ENCODE measurements at places on chromosomes 5 and 9. TPM values are rescaled to one million over a fixed set of nuclear protein-coding genes. Genes with fewer than 3 reads are reported as not detected.

DNA sequence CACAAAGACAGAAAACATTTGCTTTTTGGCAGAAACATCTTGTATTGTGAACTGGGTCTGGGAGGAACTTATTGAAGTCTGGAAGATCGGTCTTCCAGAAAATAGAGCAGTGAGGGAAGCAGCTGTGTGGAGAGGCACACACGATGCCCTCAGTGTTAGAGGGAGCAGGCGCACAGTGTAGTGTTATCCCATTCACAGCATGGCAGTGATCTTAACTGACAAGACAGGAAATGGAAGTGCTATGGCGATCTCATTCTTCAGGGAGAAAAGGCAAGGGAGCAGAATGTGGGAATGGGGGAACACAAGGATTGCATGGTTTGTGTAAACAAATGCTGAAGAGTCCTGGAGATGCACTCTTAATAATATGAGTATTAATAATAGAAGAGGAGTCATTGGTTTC is 161.0 kb downstream of the PBX3 start:
- no peak overlapping the region for H3K27ac ChIP-seq
- no peak for DNase-seq
- H3K4me3 ChIP-seq, result no peak overlapping the region
- H3K4me1 ChIP-seq, result peaks cover 2% of the 10 kb centered on the region
- H3K27me3 ChIP-seq, result no peaks in the 10 kb centered on the region

- no peak overlapping the region for H3K4me3 ChIP-seq
Observed at GRCh38 chr5:170785416-170785815, 1.9 kb downstream of the GABRP start.

DNA sequence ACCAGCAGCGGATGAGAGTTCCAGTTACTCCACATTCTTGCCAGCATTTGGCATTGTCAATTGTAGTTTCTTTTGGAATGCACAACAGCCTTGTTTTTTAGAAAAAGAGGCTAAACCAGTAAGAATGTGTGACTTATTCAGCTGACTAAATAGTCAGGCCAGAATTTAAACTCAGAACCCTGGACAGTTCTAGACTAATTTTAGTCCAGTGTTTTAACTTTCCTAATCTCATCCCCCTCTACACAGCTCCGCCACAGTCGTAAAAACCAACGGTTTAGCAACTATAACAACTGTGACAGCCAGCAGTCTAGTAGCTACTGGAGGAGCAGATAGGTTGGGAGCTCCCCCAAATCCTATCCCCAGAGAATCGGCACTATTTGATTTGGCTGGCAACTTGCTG is 103.7 kb downstream of the FOXD1 start:
- DNase-seq, result no peak
- no peak overlapping the region for H3K4me3 ChIP-seq
- H3K4me1 ChIP-seq, result no peaks in the 10 kb centered on the region
- no peaks in the 10 kb centered on the region for H3K27me3 ChIP-seq
- H3K27ac ChIP-seq, result no peak overlapping the region

Gene ZNF454
- total RNA-seq, result 5.4 TPM

- H3K27me3 ChIP-seq, result no peaks in the 10 kb centered on the region
- H3K27ac ChIP-seq, result no peak overlapping the region
- no peak overlapping the region for H3K4me3 ChIP-seq
- H3K4me1 ChIP-seq, result no peaks in the 10 kb centered on the region
- no peak for DNase-seq
- no peaks in the 10 kb centered on the region for H3K36me3 ChIP-seq
Observed at GRCh38 chr9:37531699-37532098, 44.5 kb downstream of the FBXO10 start.

Gene HEMGN
- not detected for total RNA-seq

Gene PPP1R26
- 16.4 TPM for total RNA-seq

Gene UAP1L1
- total RNA-seq, result 13.8 TPM

GRCh38 chr5:54311176-54311677 is 854 bp upstream of the ARL15 start:
- peak overlapping the region; percentile 93 for H3K27ac ChIP-seq
- no peaks in the 10 kb centered on the region for H3K36me3 ChIP-seq
- H3K4me1 ChIP-seq, result no peaks in the 10 kb centered on the region
- peak overlapping the region; percentile 97 for H3K4me3 ChIP-seq
- H3K27me3 ChIP-seq, result no peaks in the 10 kb centered on the region

Gene CCDC192
- total RNA-seq, result not detected

GRCh38 chr5:103829585-103829984 is 267.0 kb upstream of the NUDT12 start:
- no peaks in the 10 kb centered on the region for H3K27me3 ChIP-seq
- H3K36me3 ChIP-seq, result no peaks in the 10 kb centered on the region
- no peaks in the 10 kb centered on the region for H3K4me1 ChIP-seq
- DNase-seq, result no peak
- no peak overlapping the region for H3K4me3 ChIP-seq

Gene TAS2R1
- not detected for total RNA-seq

DNA sequence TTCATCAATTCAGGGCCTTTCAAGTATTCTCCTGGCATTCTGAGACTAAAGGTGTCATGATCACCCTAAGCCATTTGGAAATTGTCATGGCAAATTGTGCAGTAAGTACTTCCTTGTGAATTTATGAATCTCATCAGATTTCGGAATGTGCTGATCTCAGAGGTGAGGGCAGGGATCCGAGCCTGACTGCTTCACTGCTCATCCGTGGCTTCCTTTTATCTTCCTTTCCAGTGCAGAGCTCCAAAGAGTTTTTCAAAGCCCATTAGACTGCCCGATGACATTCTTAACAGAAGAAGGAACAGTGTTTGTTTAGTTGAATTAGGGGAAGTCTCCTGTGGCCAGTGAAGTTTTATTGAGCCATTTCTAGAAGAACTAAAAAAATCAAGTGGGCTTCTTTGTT is 182.8 kb upstream of the GDNF start:
- H3K27ac ChIP-seq, result no peak overlapping the region
- no peak for DNase-seq
- H3K27me3 ChIP-seq, result no peaks in the 10 kb centered on the region

Gene RAB14
- 13.6 TPM for total RNA-seq

Gene FKBP15
- total RNA-seq, result 16.4 TPM

DNA sequence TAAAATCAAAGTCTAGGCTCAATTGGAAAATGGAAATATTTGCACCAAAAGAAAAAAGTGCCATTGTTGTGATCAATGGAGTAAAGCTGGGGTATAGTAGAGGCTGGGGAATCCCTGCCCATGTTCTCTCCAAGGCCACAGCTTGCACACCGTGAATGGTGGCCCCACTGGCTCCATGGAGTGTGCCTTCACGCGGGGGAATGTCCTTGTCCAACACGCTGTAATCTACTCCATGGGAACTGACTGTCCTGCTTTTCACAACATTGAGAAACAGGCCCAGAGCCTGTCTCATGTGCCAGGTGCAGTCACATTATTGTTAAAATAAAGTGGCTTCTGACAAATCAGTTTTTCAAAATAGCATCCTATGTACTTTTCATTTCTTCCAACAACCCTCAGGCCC is 33.1 kb upstream of the ITGA2 start:
- H3K27me3 ChIP-seq, result no peaks in the 10 kb centered on the region
- DNase-seq, result no peak
- H3K4me3 ChIP-seq, result no peak overlapping the region
- H3K4me1 ChIP-seq, result no peaks in the 10 kb centered on the region
- H3K27ac ChIP-seq, result no peak overlapping the region
- no peaks in the 10 kb centered on the region for H3K36me3 ChIP-seq

DNA sequence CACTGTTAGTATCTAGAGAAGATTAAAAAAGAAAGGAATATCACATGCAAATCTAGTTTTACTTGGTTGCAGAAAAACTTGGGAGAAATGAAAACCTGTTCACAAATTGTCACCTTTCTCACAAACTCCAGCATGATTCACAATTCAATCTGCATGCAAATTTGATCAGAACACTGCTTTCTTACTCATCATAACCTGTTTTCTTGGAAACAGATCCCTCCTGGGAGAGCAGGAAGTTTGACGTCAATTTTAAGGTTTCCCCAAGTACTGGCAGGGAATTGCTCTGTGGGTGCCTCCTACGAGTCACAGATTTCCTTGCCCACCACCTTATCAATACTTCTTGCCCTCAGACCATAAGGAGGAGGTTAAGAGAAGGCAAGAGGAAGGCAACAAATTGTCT is 30.2 kb upstream of the HTR4 start:
- H3K4me1 ChIP-seq, result no peaks in the 10 kb centered on the region
- no peak for DNase-seq
- H3K4me3 ChIP-seq, result no peak overlapping the region
- no peak overlapping the region for H3K27ac ChIP-seq

Gene CCDC183
- 2.0 TPM for total RNA-seq

Gene SEMA5A
- total RNA-seq, result 129 TPM

- no peaks in the 10 kb centered on the region for H3K27me3 ChIP-seq
- peak overlapping the region; percentile 82 for H3K27ac ChIP-seq
- H3K4me1 ChIP-seq, result peaks cover 12% of the 10 kb centered on the region
- peak overlapping the region; percentile 39 for H3K4me3 ChIP-seq
Observed at GRCh38 chr5:139636975-139637408, 11.2 kb upstream of the CXXC5 start.

DNA sequence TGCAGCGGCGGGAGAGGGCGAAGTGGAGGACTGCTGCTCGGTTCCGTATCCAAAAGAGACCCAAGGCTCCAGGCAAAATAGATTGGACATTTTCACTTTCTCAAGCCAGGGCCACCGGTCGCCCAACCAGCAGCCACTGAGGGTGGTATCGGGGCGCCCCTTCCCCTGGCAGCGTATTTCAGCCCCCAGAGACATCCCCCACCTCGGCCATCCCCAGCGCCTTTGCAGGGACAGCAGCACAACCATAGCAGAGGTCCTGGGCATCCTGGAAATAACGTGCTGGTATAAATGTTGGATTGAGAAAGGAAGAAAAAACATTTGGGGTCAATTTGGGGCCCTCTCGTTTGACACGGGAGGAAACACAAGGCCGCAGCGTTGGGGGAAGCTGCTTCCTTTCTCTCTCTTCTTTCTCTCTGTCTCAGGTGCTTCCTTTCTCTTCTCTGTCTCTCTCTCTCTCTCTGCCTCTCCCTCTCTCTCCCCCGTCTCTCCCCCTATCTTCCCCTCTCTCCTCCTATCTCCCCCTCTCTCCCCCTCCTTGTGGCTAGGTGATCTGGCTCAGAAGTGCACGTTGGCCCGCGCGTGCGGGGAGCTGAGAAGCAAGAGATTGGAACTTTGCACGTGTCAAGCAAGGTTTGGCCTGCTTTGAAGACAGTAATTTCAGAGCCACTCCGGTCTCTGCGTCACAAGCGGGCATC is 624 bp upstream of the RETREG1 start:
- H3K27me3 ChIP-seq, result no peaks in the 10 kb centered on the region
- H3K36me3 ChIP-seq, result no peaks in the 10 kb centered on the region
- no peak overlapping the region for H3K27ac ChIP-seq

Gene SPAG8
- 6.0 TPM for total RNA-seq

DNA sequence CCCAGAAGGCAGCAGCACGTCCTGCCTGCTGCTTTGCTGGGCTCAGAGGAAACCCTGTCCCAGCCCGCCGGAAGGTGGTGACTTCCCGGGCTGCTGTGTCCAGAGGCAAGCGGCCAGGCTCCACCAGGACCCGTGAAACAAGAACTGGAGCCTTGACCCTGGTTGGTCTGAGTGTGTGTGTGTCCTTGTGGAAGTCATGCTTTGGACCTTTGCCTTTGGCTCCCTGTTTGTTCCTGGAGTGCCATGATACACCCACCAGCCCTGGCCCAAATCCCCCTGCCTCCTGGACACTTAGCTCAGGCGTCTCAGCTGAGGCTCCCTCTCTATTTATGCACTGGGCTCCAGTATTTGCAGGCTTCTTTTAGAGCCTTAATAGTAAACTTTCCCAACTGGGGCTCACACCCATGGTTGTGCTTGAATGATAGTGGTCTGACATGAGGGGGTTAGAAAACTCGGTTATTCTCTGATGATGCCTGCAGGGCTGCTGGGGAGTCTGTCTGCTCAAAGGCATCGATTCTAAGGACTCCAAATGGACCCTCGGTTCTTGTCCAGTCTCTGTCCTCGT is 72.2 kb downstream of the C9orf50 start:
- peak overlapping the region; percentile 79 for H3K27ac ChIP-seq
- H3K36me3 ChIP-seq, result no peaks in the 10 kb centered on the region
- no peak for DNase-seq

Gene CCDC171
- total RNA-seq, result 30.7 TPM

- no peak overlapping the region for H3K27ac ChIP-seq
- no peaks in the 10 kb centered on the region for H3K4me1 ChIP-seq
- H3K4me3 ChIP-seq, result no peak overlapping the region
- no peaks in the 10 kb centered on the region for H3K27me3 ChIP-seq
- H3K36me3 ChIP-seq, result no peaks in the 10 kb centered on the region
- no peak for DNase-seq
Observed at GRCh38 chr5:35668794-35669193, 51.1 kb downstream of the SPEF2 start.

Gene PKD2L2
- not detected for total RNA-seq

GRCh38 chr5:140324617-140325241 is 21.7 kb downstream of the HBEGF start:
- peak overlapping the region; percentile 85 for H3K27ac ChIP-seq
- DNase-seq, result no peak
- peaks cover 18% of the 10 kb centered on the region for H3K4me1 ChIP-seq
- H3K27me3 ChIP-seq, result no peaks in the 10 kb centered on the region

- H3K4me1 ChIP-seq, result no peaks in the 10 kb centered on the region
- H3K4me3 ChIP-seq, result no peak overlapping the region
- H3K27ac ChIP-seq, result peak overlapping the region; percentile 25
- DNase-seq, result no peak
- H3K36me3 ChIP-seq, result no peaks in the 10 kb centered on the region
Observed at GRCh38 chr9:15249981-15250380, 57.0 kb downstream of the TTC39B start.

Gene FBP2
- not detected for total RNA-seq

DNA sequence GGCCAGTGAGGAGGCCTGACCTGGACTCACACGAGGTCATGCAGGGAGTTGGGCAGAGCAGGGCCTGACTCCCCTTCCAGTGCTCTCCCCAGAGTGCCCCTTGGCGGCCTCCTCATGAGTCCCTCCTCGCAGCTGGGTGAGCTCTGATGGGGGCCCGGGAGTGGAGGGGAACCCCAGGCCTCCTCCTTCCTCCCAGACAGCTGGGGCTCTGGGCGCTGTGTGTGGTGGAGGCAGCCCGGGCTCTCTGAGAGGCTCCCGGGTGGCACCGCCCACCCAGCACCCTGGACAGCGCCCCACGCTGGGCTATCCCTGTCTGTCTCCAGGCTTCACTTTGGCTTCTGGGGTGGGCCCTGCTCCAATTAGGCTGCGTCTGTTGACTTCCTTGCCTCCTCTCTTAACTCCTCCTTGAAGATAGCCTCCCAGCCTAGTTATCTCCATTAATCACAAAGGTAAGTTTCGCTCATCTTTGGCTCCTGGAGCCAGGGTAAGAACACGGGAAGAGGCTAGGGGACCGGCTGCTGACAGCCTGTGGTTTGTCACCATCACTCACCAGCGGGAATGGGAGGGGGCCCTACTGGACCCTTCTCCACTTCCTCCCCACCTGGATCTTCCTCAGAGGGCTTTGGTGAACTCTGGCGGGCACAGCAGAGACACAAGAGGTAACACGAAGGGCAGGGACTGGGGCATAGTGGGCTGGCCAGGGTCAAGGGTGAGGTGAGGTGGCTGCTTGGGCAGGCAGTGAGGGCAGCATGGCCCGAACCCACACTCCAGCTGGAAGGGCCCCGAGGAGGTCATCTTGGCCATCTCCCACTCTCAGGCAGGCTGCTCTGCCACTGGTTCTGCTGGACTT is 13.1 kb downstream of the PSD2 start:
- H3K4me1 ChIP-seq, result no peaks in the 10 kb centered on the region
- H3K27me3 ChIP-seq, result no peaks in the 10 kb centered on the region
- no peak overlapping the region for H3K4me3 ChIP-seq
- no peaks in the 10 kb centered on the region for H3K36me3 ChIP-seq
- no peak for DNase-seq
- H3K27ac ChIP-seq, result no peak overlapping the region

GRCh38 chr5:16596581-16596940 is 20.2 kb downstream of the RETREG1 start:
- H3K27me3 ChIP-seq, result no peaks in the 10 kb centered on the region
- no peak for DNase-seq
- no peak overlapping the region for H3K27ac ChIP-seq
- H3K4me1 ChIP-seq, result no peaks in the 10 kb centered on the region
- H3K36me3 ChIP-seq, result no peaks in the 10 kb centered on the region

Gene KDM3B
- total RNA-seq, result 96.4 TPM
